Caki2 (cell line): ENCODE measurements at places on chromosomes 13 and 19. TPM values are rescaled to one million over a fixed set of nuclear protein-coding genes. Genes with fewer than 3 reads are reported as not detected.

GRCh38 chr13:106101201-106101600 is 434.3 kb downstream of the EFNB2 start:
- DNase-seq = no peak

ZNF136 gene
- total RNA-seq = 1.1 and 6.6 TPM in 2 replicates

GRCh38 chr19:12140545-12141404 is 625 bp upstream of the ZNF20 start:
- peak; percentile 60 for DNase-seq

FPR1 gene
- not detected in 2 replicates for total RNA-seq

DNA sequence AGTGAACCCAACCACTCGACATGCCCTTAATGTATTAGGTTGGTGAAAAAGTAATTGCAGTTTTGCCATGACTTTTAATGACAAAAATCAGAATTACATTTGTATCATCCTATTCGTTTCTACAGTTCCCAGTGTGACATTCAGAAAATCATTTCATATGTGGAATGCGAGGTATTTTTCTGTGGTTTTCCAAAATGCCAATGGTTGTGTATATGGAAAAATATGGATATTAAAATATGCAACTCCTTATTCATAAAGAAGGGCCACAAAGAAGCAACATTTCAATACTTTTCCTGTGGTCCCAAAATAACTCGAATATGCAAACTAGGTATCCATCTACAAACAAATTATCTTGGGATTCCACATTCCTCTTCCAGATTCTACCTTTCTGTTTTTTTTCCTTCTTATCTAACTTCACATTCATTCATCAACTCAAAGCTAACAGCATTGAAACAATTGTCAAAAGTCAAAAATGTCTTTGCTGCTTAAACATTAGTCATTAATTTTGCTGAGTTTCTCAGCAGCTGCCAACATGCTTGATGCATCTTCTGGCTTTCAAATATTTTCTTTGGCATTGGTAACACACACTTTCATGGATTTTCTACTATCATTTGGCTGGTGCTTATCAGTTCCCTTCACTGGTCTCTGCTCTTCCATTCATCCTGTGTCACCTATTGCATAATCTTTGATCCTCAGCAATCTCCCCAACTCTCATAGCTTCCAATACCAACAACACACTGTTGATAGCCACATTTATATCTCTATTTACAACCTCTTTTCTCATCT is 1445.4 kb downstream of the EFNB2 start:
- peak; percentile 3 for DNase-seq

ATXN8OS gene
- total RNA-seq = not detected in 2 replicates

SELENOV gene
- total RNA-seq = not detected in 2 replicates

GRCh38 chr19:41924151-41925145 is 3.8 kb downstream of the ERFL start:
- DNase-seq = no peak
